ENCODE measurements at places on chromosomes 16 and 17.

GRCh38 chr17:79465011-79465680 is 145.7 kb downstream of the RBFOX3 start:
- DNase-seq = no peak

GRCh38 chr16:27381236-27381635 is 20.7 kb upstream of the IL21R start:
- DNase-seq = no peak

GRCh38 chr17:49299996-49300395 is 62.1 kb downstream of the ZNF652 start:
- no peak for DNase-seq

DNA sequence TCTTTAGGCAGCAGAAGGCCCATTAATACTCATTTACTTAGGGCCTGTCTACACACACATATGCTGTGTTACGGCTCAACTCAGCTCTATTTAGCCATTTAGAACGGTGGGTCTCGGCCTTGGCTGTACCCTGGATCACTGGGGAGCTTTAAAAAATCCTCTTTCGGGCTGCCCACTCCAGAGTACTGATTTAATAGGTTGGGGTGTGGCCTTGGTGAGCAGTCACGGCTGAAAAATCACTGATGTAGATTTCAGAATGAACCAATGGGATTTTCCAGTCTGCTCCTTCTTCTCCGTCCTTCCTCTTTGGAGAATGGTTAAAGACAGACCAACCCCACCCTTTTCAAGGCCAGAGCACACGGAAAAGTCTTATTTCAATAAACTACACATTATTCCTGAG is 223.5 kb downstream of the CCDC182 start:
- no peak for DNase-seq

DNA sequence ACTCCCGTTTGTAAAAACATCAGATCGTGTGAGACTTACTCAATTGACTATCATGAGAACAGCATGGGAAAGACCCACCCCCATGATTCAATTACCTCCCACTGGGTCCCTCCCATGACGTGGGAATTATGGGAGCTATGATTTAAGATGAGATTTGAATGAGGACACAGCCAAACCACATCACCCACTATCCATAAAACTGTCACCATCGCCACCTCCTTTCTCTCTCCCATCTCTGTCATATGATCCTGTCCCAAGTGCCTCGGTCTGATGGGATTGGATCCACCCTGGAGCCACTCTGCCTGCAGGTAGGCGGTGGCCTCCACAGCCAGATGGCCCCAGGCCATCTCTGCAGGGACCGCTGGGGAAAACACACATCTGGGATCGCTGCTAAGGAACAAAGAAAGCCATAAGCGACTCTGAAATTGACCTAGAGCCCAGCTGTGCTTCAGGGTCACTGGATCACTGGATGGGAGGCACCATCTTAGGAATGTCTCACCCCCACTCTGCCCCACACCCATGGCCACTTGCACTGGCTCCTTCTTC is 61.2 kb downstream of the TMEM186 start:
- no peak for DNase-seq

- no peak for DNase-seq
Observed at GRCh38 chr16:19165101-19165500, 2.9 kb upstream of the SYT17 start.

GRCh38 chr16:79090966-79091365 is 509.6 kb downstream of the MAF start:
- DNase-seq = no peak

- no peak for DNase-seq
Observed at GRCh38 chr17:7951143-7951792, 19.3 kb downstream of the CNTROB start.

- no peak for DNase-seq
Observed at GRCh38 chr17:38342886-38343607, 709 bp downstream of the GPR179 start.

DNA sequence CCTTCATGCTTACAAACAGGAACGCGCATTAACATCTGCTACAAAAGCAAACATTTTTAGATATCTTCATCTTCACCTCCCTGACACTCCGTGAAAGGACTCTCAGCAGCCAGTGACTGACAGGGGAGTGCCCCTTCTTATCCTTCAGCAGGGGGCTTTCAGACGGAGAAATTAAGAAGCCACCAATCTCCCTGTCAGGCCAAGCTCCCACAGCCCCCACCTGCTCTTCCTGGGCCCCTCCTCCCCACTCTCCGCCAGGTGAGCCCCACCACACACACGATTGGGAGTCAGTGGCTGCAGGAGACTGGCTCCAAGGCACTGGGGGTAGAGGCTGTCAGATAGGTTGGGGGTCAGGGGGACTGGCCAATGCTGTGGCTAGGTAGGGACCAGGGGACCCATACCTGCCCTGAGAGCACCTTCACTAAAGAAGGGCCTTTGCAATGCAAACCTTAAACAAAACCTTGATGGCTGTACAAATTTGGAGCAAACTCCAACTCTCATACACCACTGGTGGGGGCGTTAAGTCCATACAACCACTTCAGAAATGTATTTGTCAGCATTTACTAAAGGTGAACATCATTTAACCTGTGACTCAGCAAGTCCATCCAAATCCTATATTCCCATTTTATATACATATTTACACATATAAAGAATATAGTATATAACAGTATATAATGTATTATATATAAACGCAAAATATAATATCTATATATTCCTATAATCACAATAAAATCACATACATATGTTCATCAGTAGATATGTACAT is 232.2 kb downstream of the ZNF423 start:
- DNase-seq = no peak

- no peak for DNase-seq
Observed at GRCh38 chr16:82454566-82454965, 172.2 kb upstream of the CDH13 start.

DNA sequence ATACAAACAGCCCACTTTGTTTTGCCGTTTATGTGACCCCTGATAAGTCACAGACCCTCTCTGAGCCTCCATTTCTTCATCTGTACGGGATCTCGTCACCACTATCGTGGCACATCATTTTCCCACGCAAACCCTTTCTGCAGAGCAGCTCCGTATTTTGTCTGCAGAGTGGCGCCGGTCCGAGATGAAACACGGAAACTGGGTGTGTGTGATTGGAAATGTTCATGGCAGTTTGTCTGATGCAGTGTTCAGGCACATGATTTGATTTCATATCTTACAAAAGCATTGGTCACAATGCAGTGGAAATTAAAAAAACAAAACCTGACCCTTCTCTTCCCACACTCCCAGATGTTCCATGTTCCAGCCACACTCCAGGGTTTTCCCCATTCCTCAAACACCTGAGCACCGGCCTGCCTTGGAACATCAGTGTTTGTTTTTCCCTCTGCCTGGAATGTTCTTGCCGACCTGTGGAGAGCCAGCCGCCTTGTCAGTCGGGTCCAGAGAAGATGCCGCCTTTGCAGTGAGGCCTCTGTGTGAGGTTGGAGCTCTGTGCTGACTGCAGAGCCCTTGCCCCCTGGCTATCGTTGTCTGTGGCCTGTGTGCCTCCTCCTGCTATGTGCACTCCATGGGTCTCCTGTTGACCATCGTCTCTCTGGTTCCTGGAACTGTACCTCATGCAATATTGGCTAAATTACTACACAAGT is 39.2 kb downstream of the NT5M start:
- no peak for DNase-seq

GRCh38 chr17:17786998-17787397 is 49.8 kb downstream of the SREBF1 start:
- DNase-seq = no peak

DNA sequence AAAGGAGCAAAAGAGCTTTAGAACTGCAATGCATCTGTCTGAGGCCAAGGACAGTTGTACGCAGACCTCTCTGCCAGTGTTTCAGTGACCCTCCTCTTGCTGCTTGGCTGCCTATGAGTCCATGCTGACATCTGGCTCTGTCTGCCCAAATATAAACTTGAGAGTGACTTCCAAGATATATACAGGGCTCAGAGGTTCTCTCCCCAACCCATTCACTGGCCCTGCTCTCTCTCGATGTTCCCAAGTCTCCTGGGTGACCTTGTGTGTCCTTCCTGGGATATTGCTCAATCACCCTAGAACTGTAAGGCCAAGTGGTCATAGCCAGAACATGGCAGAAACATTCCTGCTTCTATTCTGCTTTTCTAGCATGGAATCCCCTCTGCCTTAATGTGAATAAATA is 716.3 kb downstream of the WWOX start:
- DNase-seq = no peak

- DNase-seq = peak; percentile 64
Observed at GRCh38 chr16:64339052-64339770, 782.7 kb downstream of the CDH11 start.

DNA sequence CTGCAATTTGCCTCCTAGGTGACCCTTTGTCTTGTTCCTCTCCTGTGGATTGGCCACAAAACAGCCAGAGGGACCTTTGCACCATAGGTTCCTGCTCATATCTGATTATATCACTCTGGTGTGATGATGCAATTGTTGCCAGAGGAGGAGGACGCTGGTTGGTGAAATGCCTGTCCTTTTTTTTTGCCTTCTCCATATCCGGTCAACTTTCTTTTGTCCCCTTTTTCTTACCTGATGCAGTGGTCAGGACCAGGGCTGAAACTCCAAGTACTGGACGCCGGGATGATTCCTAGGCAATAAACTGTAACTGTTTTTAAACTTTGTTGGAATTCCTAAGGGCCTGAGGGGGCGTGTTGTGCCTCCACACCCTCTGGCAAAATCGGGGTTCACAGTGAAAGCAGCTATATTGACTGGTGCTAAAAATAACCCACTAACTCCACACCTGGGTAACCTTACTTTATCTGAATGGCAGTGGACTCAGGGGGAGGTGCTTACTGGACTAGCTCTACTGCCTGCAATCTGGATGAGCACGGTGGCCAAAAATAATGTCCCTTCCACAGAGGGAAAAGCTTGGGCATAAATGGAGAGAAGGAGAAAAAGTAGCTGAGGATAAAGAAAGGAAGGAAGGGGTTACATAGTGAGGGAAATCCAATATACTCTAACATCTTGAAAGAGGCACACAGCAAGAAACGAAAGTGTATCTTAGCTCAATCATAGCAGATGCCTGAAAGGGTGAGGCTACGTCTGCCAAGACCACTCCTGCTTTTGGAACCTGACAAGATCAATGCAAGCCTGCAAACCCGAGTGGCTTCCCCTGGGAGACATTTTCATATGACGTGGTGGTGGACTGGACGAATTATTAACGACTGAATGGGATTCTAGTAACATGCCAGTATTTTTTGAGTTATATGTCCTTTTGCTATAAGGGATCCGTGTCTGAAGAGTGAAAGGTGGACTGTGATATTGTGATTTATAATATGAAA is 28.4 kb upstream of the ZNF423 start:
- no peak for DNase-seq

GRCh38 chr16:14371778-14372431 is 258.2 kb downstream of the PARN start:
- no peak for DNase-seq

GRCh38 chr16:11354733-11355574 is 9.7 kb downstream of the RMI2 start:
- DNase-seq = no peak

GRCh38 chr17:9072696-9073339 is 51.5 kb downstream of the NTN1 start:
- no peak for DNase-seq

Data from HS-27A (cell line).